ENCODE measurements at places on chromosomes 13 and 19.

GRCh38 chr13:26727633-26728032 lies 33.0 kb downstream of the GPR12 start:
- no peak for DNase-seq

- no peak for DNase-seq
Measured at GRCh38 chr13:31824705-31825517, 85.6 kb downstream of the RXFP2 start.

GRCh38 chr19:9166846-9167245 lies 11.9 kb upstream of the OR7D2 start:
- no peak for DNase-seq

GRCh38 chr19:13025819-13026456 lies 30.7 kb downstream of the NFIX start:
- no peak for DNase-seq

DNA sequence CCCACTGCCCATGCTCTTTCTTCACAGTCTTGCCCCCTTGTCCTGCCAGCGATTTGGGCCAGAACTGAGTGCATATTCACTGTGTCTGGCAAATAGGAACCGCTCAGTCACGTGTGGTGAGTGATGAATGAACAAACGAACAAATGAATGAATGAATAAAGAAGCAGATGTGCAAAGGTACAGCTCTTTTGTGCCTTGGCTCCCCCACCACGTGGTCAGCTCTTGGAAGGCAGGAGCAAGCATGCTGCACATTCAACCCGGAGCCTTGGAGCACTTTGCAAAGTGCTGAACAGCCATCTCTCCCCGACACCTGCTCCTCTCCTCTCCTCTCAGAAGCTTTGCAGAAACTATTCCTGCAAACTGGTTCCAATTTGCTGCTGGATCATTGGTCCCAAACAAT lies 52.4 kb downstream of the LATS2 start:
- DNase-seq: no peak
